ENCODE measurements at places on chromosomes 4 and X.

GRCh38 chr4:54861201-54861600, 203.4 kb downstream of the KIT start:
- no peak for DNase-seq

GRCh38 chr4:165628572-165628971, 244.5 kb upstream of the TLL1 start:
- DNase-seq: no peak

DNA sequence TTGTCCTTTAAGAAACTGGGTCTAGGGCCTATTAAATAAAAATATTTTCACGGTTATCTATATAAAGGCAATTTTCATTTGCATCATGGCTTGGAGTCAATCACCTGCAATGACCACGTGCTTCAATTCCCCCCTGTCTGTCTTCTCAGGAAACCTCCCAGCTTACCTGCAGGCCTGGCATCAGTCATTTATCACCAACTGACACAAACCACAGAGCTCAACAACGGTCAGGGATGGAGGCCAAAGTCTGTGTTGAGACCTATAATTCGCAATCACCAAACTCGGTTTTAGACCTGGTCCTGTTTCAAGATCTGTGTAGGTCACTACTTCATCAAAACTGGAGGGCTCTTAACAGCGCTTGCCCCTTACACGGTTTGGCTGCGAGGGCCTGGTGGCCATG, 1.9 kb downstream of the SLC9A7 start:
- DNase-seq: no peak

GRCh38 chrX:123740006-123740405, 7.2 kb upstream of the THOC2 start:
- no peak for DNase-seq

GRCh38 chr4:158521484-158522088, at the start of gene RXFP1:
RXFP1 (plus strand) TSS chr4:158521882; CDS start chr4:158521977, 95 bp downstream.
- no peak for DNase-seq

Data from CD4-positive, alpha-beta T cell treated with Interleukin-21 for 1 hour (primary cell).